ENCODE measurements at places on chromosomes 1 and 21.

DNA sequence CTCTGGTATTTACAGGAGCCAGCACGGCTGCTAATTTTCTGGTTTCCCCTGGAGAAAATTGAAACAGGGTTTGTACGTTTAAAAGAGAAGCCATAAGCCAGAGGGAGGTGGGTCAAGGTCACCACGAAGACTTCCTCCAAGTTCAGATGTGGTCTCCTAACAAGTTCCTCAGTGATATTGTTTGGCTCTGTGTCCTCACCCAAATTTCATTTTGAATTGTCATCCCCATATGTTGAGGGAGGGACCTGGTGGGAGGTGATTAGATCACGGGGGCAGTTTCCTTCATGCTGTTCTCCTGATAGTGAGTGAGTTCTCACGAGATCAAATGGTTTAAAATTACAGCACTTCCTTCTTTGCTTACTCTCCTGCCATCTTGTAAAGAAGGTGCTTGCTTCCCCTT is 295.4 kb upstream of the DAB1 start:
- DNase-seq, result no peak

- no peak for DNase-seq
Measured at GRCh38 chr1:240496941-240497340, 115.0 kb downstream of the GREM2 start.

DNA sequence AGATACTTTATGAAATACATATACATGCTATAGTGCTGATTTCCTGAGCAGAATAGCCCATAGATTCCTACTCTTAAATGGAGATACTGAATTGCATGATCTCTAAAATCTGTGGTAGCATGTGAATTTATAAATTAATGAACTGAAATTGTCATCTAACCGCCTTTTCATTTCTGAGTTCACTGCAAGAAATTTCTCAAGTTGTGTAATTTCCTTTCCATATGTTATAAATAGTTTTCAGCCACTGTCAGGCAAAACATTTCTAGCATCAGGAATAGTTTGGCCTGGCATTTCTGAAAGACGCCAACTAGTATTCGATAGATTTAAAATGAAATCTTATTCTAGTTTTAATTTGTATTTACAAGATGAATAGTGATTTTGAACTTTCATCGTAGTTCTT is 310.1 kb downstream of the USH2A start:
- no peak for DNase-seq

DNA sequence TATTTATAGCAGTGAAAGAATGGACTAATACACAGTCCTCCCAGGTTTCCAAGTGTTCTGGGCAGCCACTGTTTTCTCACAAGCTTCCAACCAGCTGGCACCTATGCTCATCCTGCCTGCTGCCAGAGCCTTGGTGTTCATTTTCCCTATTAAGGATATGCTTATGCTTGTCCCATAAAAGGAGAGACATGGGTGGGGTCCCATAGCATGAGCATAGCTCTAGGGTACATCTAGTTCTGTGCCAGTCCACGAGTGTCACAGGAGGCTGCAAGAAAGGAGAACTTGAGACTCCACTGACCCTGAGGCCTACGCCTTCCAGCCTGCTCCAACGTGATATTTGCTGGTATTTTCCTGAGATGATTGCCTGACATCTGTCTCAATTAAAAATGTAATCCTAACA is 192.4 kb upstream of the PTGFR start:
- DNase-seq, result no peak

DNA sequence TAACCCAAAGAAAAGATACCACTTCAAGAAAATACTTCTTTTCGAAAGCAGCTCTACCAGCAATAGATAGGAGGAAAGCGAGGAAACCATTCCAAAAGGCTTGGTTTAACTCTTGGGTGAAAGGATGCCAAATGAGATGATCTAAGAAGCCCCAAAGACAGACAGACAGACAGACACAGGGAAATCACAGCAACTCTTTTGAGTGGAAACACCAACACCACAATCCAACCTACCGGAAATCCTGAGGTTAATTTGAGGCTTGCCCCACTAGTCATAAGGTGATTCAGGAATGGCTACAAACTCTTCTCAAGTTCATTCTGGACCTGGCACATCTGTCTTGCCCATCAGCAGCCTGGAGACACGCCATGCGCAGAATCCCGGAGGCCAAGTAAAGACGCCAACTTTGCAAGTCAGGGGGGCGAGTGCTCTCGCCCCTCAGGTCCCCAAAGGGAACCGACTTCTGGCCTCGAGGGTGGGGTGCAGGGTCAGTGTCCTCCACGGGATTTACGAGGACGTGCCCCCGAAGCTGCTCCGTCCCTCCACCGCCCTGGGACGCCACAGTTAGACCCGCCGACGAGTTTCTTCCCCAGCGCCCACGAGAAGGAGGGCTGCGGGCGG is 778 bp downstream of the EVI5 start:
- DNase-seq, result peak; percentile 32

All from GM12878 (cell line).